ENCODE measurements at places on chromosomes 2 and 18.

GRCh38 chr2:234420408-234420807 lies 76.5 kb downstream of the ARL4C start:
- DNase-seq: no peak

GRCh38 chr2:118032169-118033013 lies 18.5 kb upstream of the CCDC93 start:
- DNase-seq: no peak

DNA sequence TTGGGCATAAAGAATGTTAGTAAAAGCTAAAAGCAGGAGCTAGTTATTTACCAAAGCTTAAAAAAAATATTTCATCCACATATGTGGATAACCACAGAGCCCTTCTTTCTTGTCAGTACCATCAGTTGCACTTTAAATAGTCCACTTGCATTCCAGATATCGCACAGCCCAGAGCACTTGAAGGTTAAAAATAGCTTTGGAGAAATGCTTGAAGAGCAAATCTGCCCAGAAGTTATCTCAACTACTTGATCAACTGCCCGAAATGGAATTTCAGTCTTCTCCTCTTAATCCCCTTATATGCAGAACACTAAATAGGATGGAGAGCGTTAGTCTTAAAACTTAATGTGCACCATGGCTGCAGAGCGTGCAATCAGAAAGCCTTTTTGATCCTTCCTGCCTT lies 148.3 kb downstream of the PLEKHA3 start:
- DNase-seq: no peak

- DNase-seq: no peak
Observed at GRCh38 chr18:57220480-57220879, 73.6 kb downstream of the BOD1L2 start.

DNA sequence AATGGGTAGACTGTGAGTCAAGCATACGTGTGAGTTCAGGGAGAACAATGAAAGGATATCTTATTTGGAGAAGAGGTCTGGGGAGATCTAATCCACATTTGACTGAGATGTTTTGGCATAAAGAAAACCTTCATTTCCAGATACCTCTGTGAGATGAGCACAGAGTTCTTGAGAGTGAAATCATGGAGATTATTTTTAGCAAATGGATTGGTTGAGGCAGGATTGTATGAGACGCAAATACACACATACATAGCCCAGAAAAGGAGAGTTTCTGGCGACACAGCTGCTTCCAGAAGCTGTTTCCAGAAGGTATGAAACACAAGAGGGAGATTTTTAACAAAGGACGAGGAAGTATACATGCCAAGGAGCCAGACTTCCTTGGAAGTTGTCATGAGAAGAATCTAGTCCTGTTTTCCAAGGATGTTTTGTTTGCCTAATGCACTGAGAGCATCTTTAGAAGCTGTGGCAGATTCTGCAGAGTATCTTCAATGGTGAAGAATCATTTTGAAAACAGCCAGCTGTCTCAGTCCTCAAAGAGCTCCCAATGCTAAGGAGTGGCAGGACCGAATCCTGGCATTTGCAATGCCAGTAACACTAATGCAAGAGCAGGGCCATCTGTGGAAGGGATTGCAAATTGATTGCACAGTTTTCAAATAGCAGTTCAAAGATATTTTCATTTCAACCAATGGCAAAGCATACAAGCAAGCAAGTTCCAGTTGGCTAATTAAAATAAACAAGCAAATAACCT lies 177.2 kb downstream of the SETBP1 start:
- DNase-seq: no peak

GRCh38 chr18:33152376-33152775 lies 288.1 kb downstream of the CCDC178 start:
- no peak for DNase-seq

DNA sequence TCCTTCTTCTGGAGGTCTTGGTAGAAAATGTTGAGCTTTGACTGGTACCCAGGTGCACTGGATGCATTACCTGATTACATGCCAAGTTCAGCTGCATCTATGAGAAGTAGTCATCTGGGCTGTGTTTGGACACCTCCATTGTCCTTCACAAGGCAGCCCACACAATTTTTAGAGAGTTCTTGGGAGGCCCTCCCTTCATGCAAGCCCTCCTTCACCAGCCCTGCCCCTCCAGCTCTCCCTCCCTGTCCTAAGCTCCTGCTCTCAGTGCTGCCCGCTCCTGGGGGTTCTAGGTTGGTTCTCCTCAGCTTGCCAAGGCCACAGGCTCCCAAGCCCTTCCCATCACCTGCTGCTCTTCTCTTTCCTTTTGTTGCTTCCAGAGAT lies 148.7 kb downstream of the DYSF start:
- DNase-seq: no peak

- no peak for DNase-seq
Observed at GRCh38 chr2:223055836-223056235, 3.8 kb downstream of the KCNE4 start.

DNA sequence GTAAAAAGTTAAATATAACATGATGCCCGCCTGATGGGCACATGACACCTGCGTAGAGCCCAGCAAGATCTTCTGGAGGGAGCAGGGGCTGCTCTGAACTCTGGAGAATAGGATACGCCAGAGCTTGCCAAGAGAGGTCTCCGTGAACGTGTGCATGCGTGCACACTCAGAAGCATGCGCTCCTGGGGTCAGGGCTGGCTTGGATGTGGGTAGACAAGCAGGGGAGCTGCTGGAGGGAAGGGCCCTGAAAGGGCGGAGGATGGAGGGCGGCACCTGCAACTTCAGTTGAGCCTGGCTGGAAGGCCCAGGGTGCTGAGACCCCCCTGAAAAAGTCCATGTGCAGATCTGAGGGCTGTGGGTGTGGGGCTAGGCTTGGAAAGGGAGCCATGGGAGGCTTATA lies 828.4 kb upstream of the SALL3 start:
- no peak for DNase-seq
